Stimulated activated CD8-positive, alpha-beta memory T cell treated with anti-CD3 and anti-CD28 coated beads, Interleukin-12 subunit alpha, Interleukin-12 subunit beta, amount 100 ng/mL, for 1 hour (primary cell): ENCODE measurements at places on chromosomes 7 and 10.

DNA sequence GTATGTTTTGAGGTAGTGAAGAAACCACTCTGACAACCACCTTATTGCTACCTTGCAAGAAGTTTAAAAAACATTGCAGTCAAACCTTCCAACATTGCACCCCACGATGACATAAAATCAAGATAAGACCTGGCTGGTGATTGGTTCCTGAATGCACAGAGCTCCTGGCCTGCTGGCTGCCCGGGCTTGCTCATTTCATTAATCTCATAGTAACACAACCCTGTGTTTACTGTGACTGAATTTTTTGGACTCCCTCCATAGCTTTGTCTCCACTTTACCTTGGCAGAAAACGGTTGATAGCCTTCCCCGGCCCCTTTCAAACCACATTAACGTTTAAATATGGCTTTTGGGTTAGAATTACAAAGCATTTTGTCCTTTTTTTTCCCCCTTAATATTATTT lies 27.5 kb downstream of the VWA2 start:
- DNase-seq: no peak

- no peak for DNase-seq
Measured at GRCh38 chr10:89207181-89207800, at the start of gene CH25H. TSS of gene CH25H (minus strand) at chr10:89207317. CDS start at chr10:89207292, 25 bp downstream.

DNA sequence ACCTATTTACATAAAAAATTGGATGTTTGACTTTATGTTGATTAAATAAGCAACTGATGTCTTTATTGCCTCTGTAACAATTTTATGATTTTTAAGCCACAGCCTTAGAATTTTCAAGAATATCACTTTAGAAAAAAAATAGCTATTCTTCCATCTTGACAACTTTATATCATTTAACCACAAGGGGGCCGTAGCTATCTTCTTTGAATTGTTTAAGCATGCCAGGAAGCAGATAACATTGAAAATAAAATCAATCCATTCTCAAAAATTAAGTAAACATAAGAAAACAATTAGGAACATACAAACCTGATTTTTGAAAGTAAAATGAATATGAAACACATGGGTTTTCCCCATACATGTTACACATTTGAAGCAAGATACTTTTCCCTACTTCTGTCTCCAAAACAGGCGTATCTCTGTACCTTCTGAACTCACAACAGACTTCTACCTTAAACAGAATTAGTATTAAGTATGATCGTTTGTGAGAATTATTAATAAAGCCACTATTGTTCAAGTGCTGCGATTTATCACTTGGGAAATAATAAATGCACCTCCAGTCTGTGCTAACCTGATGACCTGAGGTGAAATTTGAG lies 209.0 kb downstream of the CACNA2D1 start:
- DNase-seq: no peak

DNA sequence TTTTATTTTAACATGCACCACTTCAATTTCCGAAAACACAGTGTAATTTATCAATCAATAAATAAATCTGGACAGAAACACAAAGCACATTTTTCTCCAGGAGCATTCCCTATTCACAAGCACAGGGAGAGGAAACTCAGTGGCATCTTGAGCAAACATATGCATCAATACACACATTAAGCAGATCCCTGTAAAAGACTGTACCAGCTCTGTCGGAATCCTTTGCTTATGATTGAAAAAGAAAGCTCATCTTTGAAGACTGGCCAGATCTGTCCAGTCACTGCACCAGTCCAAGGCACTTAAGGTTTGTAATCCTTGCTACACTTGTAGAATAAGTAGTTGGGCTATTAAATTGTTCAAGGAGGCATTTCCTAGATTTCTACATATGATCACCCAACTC lies 343.9 kb downstream of the BMPER start:
- no peak for DNase-seq
